Effector memory CD8-positive, alpha-beta T cell (primary cell): ENCODE measurements at places on chromosomes 11 and 22.

- H3K4me3 ChIP-seq: peak overlapping the region; percentile 98
- no peak for DNase-seq
- peaks cover 59% of the 10 kb centered on the region for H3K4me1 ChIP-seq
- H3K36me3 ChIP-seq: peaks cover 78% of the 10 kb centered on the region
These were observed 1.8 kb downstream of the AHNAK start for GRCh38 chr11:62544581-62545436.

GRCh38 chr22:35540595-35541253, at the start of gene RASD2:
Gene RASD2, plus strand, starts transcription at chr22:35540831. Its CDS starts 5,979 bp downstream, at chr22:35546810.
- H3K36me3 ChIP-seq: no peaks in the 10 kb centered on the region
- H3K4me1 ChIP-seq: peaks cover 9% of the 10 kb centered on the region
- H3K27me3 ChIP-seq: peaks cover 47% of the 10 kb centered on the region
- H3K4me3 ChIP-seq: peak within 1 kb of the TSS; percentile 71

GRCh38 chr11:70324376-70325115, 54.1 kb downstream of the PPFIA1 start:
- H3K36me3 ChIP-seq: peaks cover 52% of the 10 kb centered on the region
- no peaks in the 10 kb centered on the region for H3K27me3 ChIP-seq
- DNase-seq: no peak
- no peak overlapping the region for H3K4me3 ChIP-seq
- H3K27ac ChIP-seq: peak overlapping the region; percentile 56

DNA sequence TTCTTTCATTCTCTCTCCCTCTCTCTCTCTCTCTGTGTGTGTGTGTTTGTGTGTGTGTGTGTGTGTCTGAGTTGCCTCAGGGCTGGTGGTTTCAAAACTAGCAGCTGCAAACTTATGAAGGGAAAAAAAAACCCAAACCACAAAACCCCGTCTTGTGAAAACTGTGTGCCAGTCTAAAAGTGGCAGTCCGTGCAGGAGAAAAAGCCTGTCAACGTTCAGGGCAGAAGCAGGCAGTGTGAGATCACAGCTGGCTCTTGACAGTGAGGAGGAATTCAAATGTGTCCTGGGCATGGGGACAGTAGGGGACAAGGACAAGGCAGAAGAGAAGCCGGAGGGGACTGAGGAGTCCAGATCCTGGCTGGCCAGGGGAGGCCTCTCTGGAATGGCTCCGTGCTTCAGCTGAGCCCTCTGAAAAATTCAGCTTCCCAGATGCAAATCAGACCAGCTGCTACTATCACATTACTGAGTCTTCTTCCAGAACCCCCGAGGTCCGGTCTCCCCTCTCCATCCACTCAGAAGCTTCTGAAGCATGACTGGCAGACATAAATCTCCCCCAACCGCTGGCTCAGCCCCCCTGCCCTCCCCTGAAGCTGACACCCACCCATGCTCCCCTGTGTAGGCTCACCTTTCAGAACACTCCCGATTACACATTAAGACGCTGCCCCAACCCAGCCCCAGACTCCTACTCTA, 31.9 kb downstream of the FLI1 start:
- peak overlapping the region; percentile 60 for H3K4me3 ChIP-seq
- peaks cover 94% of the 10 kb centered on the region for H3K4me1 ChIP-seq
- H3K27ac ChIP-seq: peak overlapping the region; percentile 88
- H3K27me3 ChIP-seq: no peaks in the 10 kb centered on the region
- DNase-seq: peak; percentile 72

GRCh38 chr22:45317551-45318167, 7.9 kb downstream of the FAM118A start:
- DNase-seq: no peak
- H3K36me3 ChIP-seq: peaks cover 31% of the 10 kb centered on the region
- H3K4me1 ChIP-seq: peaks cover 33% of the 10 kb centered on the region
- peak overlapping the region; percentile 99 for H3K27ac ChIP-seq
- H3K27me3 ChIP-seq: no peaks in the 10 kb centered on the region

DNA sequence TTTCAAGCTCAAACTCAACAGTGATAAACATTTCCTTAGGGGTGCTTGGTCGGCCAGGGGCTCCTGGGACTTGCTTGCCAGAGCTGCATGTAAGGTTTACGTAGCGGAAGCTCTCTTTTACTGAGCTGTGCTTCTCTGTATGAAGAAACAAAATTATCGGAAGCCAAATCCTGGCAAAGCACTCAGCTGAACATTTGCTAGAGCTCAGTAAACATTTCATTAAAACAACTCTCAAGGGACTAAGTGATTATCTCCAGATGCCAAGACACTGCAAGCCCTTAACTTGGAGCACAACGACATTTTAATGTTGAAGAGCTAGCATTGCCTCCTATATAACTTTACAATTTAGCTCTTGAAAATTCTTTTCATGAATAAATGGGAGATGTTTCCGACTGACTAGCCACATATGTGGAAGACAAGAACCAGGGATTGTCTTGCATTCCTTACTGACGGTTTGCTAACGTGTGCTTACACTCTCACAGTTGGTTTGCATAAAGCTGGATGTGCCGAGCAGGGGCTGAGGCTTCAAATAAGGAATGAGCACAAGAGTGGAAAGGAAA, 43.4 kb downstream of the SCUBE2 start:
- no peaks in the 10 kb centered on the region for H3K27me3 ChIP-seq
- DNase-seq: no peak
- no peak overlapping the region for H3K4me3 ChIP-seq
- no peaks in the 10 kb centered on the region for H3K36me3 ChIP-seq
- H3K4me1 ChIP-seq: no peaks in the 10 kb centered on the region

DNA sequence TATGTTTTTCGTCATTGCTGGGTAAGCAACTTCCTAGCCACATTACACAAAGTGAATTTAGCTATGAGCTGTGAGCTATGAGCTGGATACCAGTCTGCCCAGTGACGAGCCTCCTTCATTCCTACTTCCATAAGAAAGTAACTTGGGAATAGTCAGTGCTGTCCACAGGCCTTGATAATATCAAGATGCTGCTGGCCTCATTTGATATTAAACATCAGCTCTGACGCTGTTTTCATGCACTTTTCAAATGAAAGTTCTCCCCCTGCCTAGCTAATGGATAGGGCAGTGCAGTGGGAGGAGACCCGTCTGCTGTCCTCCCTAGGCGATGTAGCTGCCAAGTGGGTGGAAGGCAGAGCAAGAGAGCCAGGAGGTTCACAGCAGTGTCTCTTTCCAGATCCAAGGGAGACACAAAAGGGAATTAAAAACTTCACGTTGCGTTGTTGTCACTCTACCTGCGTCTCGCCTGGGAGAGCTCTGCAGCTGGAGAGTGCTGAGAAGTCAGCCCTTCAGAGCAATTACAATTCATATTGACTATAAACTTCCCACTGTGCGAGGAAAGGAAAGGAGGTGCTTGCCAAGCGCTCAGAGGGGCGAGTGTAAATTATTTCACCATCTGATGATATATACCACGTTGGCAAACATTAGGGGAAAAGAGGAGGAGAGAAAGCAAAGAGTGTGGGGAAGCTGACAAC, 861.4 kb downstream of the NTM start:
- no peak for DNase-seq
- no peak overlapping the region for H3K27ac ChIP-seq
- no peak overlapping the region for H3K4me3 ChIP-seq
- no peaks in the 10 kb centered on the region for H3K27me3 ChIP-seq
- H3K4me1 ChIP-seq: no peaks in the 10 kb centered on the region

DNA sequence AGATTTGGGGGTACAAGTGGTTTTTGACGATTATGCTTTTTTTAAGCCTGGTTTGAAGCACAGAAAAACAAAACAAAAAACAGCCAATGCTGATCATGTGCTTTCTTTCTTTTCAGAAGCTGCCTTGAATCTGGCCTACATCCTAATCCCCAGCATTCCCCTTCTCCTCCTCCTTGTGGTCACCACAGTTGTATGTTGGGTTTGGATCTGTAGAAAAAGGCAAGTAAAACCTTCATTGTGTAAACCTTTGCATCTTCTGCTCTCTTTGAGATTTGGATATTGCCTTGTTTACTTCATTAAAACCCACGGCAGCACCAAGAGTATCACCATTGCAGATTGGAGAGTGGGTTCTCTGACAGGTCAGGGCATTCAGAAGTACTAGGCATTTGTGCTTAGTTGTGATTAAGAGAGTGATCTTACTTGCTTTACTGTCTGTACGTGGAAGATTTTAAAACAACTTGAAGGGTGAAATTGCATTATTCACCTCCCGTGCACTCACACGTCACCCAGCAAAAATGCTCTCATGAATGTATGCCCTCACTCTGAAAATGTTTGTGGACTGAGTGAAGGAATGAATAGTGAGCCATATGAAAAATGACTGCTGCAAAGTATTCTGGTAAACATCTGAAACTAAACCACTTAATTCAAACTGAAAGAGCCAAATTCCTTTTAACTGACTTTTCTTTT, 17.0 kb downstream of the LAYN start:
- no peak overlapping the region for H3K27ac ChIP-seq
- H3K36me3 ChIP-seq: no peaks in the 10 kb centered on the region
- no peak overlapping the region for H3K4me3 ChIP-seq
- no peak for DNase-seq

GRCh38 chr11:116536416-116536815, 236.4 kb downstream of the BUD13 start:
- DNase-seq: no peak
- no peaks in the 10 kb centered on the region for H3K4me1 ChIP-seq
- H3K36me3 ChIP-seq: no peaks in the 10 kb centered on the region
- H3K27me3 ChIP-seq: peaks cover 77% of the 10 kb centered on the region
- H3K27ac ChIP-seq: no peak overlapping the region

DNA sequence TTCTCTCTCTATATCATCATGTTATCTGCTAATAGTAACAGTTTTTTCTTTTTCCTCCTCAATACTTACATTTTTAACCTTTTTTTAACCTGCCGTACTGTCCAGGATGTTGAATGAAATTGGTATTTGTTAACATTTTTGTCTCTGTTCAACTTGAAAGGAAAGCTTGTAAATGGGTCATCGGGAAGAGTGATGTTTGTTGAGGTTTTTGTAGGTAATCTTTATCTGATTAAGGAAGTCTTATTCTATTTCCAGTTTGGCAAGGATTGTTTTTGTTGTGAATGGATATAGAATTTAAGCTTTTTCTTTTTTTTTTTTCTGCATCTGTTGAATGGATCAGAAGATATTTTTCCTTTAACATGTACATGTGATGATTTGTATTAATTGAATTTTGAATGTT, 8.1 kb upstream of the NNMT start:
- no peaks in the 10 kb centered on the region for H3K4me1 ChIP-seq
- no peak for DNase-seq
- H3K27ac ChIP-seq: no peak overlapping the region
- no peak overlapping the region for H3K4me3 ChIP-seq

DNA sequence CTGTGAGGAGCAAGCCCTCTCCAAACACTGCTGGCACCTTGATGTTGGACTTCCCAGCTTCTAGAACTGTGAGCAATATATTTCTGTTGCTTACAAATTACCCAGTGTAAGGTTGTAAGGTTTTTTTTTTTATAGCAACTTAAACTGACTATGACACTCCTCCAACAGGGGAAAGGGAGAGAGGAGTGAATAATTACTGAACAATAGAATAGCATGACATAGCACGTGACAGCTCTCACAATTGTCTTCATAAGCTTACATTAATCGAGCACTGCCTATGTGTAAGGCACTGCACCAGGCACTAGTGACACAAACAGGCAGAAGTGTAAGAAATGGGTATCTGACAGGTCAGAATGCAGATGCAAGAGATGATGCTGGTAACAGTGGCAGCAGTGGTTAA, 136.9 kb downstream of the FAT3 start:
- no peak overlapping the region for H3K27ac ChIP-seq
- H3K36me3 ChIP-seq: no peaks in the 10 kb centered on the region
- no peaks in the 10 kb centered on the region for H3K4me1 ChIP-seq
- no peaks in the 10 kb centered on the region for H3K27me3 ChIP-seq

DNA sequence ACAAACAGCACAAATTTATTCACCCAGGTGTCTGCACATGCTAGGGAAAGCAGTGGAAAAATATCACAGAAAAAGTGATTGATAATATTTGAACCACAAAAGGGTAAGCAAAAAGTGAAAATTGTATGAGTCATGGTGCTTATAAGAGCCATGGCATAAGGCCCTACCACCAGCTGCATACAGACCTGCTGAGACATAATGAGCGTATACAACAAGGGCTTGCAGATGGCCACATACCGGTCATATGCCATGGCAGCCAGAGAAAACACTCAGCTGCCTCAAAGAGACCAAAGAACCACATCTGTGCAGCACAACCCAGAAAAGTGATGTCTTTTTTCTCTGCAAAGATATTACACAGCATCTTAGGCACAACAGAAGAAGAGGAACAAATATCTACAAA, 71.4 kb upstream of the OR9G4 start:
- no peaks in the 10 kb centered on the region for H3K27me3 ChIP-seq
- H3K27ac ChIP-seq: no peak overlapping the region
- no peak for DNase-seq
- H3K4me3 ChIP-seq: no peak overlapping the region

DNA sequence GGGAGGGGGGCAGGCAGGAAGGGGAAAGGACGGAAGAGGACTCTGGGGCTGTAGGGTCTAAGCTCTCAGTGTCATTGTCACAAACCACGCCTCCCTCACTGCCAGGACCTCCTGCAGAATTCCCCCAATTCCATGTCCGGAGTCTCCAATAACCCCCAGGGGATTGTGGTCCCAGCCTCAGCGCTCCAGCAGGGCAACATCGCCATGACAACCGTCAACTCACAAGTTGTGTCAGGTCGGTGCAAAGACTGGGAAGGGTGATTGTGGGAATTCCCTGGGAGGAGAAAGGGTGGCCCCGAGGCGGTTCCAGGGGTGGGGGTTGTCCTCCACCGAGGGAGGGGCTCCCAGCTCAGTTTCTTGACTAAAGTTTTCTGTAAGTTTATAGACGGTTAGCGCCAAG, 86.0 kb downstream of the FEZ1 start:
- no peak overlapping the region for H3K4me3 ChIP-seq
- H3K4me1 ChIP-seq: no peaks in the 10 kb centered on the region
- peaks cover 80% of the 10 kb centered on the region for H3K27me3 ChIP-seq

- no peak for DNase-seq
- peaks cover 29% of the 10 kb centered on the region for H3K27me3 ChIP-seq
- no peak overlapping the region for H3K4me3 ChIP-seq
- H3K27ac ChIP-seq: no peak overlapping the region
These were observed 1.9 kb downstream of the CNGA4 start for GRCh38 chr11:6240781-6241180.

DNA sequence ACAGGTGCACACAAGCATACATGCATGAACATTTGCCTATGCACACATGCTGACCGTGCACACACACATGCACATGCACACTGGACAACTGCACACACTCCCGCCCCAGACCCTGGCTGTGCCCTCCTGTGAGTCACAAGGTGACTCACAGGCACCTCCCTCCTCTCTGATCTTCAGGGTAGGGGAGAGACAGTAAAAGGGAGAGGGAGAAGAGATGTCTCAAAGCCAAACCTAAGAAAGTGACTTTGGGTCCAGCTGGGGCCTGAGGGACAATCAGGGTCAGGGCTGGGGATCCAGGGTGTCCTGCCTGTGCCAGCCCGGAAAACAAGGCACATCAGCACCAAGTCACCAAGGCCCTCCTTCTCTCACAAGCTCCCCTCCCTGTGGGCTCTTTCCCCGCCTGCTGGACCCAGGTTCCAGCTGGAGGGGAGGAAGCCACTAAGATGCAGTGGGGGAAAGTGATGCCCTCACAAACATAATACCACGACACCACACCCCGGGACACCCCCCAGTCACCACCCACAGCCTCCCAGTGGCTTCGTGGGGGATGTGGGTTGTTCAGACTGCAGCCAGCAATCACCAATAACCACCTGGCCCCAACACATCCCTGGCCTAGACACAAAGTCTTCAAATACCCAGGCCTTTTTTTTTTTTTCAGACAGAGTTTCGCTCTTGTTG, 39.3 kb downstream of the PDGFB start:
- H3K4me3 ChIP-seq: peak overlapping the region; percentile 78
- peaks cover 43% of the 10 kb centered on the region for H3K4me1 ChIP-seq
- no peaks in the 10 kb centered on the region for H3K27me3 ChIP-seq
- peak overlapping the region; percentile 93 for H3K27ac ChIP-seq

- H3K36me3 ChIP-seq: no peaks in the 10 kb centered on the region
- no peak overlapping the region for H3K4me3 ChIP-seq
- no peaks in the 10 kb centered on the region for H3K27me3 ChIP-seq
- H3K4me1 ChIP-seq: no peaks in the 10 kb centered on the region
- H3K27ac ChIP-seq: no peak overlapping the region
These were observed 36.3 kb downstream of the HORMAD2 start for GRCh38 chr22:30116362-30117117.
